ENCODE measurements at places on chromosomes 1 and 21.

DNA sequence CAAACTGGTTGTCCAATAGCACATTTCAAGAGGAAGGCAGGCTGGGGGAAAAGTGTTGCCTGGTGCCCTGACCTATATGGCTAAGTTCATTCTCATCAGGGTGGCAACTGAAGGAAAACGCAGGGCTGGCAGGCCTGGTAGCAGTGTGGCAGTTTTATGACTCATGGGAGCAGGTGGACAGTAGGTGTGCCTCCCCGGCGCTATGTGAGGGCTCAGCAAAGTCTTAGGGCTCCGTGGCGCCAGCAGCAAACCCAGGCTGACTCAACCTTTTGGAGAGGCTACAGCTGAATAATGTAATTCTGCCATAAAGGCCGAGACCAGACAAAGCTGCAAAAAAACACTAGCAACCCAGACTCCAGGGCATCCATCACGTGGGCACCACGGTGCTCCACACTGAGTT lies 23.6 kb downstream of the GADD45A start:
- no peak for DNase-seq

DNA sequence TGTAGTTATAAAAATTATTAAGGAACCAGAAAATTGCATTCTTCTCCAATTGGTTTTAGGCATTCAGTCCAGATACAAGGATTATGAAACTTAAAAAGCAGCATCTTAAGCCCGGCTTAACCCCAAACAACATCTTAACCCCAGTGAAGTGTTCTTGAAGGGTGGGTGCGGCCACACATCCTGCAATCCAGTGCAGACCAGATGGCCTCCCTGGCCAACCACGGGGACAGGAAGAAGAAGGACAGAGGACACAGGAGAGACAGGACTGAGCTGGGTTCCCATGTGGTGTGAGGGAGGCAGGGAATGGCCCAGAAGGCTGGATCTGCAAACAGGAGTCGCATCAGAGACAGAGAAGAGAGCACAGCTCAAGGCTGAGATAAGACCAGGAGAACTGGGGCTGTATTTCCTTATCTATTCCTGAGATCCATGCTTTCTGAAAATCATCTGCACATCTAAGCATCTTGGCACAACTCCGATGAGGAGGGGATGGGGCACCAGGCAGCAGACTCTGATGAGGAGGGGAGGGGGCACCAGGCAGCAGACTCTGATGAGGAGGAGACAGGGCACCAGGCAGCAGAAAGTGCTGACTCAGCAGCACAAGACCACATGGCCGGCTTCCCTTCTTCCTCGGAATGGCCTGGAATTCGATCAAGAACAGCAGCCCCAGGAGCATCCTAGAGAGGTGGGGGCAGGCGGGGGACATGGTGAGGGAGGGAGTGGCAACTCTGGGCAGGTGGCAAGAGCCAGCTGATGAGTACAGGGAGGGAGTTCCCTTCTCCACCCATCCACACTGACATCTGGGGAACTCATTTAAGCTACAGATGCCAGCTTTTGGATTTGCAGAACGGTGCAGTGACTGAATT lies 26.6 kb downstream of the ABCG1 start:
- DNase-seq, result no peak

GRCh38 chr21:32467291-32467690 lies 54.8 kb downstream of the EVA1C start:
- no peak for DNase-seq

DNA sequence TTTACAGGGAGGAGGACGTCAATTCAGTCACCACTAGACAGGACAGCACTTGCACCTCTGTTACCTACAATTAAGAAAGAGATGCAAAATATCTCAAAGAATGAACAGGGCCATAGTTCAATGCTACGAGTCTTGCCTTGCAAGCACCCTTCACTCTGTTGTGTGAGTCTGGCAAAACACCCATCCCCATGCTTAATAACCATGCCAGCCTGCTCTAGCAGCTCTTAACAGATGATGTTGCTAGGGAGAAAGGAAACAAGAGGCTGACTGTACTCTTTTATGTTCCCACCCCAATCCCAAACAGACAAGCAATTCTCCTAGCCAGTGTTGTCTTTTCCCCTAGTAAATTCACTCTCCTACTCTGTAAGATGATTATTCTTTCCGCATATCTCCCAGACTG lies 5.3 kb downstream of the CBR1 start:
- DNase-seq, result no peak

- peak; percentile 38 for DNase-seq
Measured at GRCh38 chr1:111738436-111739193, 580 bp downstream of the INKA2 start.

DNA sequence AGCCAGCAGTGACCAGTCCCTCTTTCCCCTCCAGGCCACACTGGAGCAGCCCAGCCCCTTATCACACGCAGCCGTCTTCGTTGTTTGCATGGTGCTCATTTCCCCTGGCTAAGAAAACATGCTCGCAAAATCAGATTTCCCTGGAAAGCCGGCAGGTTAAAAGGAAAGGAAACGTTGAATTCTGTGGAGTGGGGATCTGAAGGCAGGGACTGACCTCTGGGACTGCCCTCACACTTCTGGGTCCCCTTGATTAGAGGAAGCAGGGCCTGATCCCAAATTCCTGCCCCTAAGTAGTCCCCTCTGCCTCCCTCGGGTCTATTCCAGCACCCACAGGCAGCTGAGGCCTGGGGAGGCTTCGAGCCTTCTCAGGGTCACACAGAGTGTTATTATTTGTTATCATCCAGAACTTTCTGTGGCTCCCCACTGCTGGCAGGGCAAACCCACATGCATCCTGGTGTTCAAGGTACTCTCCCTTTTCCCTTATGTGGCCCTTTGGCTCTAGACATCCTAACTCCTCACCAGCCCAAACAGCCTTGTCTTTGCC lies 125.2 kb upstream of the ZBTB40 start:
- DNase-seq, result no peak

GRCh38 chr1:229031481-229032341 lies 239.2 kb upstream of the RAB4A start:
- no peak for DNase-seq

- DNase-seq, result no peak
Measured at GRCh38 chr1:17857996-17858395, 102.9 kb downstream of the ACTL8 start.

DNA sequence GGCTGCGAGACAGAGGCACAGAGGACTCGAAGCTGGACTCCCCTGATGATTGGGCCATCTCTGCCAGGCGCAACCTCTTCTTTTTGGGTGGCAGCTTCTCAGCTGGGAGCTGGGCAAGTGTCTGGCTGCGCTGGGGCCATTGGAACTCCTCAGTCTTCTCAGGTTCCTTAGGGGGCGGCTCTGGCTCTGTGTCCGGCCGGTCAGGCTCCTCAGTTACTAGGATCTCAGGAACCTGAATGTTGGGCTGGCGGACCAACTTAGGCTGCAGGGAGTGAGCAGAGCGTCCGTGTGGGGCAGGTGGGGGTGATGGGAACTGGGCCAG lies 97.5 kb upstream of the EDN2 start:
- no peak for DNase-seq

DNA sequence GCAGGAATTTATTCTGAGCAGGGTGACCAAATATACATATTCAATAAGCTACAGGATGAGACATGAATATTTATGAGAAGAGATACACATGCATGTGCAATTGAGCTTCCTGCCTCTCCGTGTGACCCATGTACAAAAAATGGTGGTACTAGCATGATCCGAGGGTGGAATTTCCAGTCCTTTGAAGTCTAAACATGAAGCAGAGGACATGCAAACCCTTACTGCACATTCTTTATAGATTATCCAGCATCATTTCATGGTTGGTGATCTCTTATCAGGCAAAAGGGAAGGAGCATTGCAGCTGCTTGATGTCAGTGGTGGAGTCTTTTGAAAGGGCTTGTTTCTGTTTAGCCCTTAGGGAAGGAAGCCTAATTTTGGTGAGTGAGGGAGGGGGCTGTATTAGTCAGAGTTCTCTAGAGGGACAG lies 448.6 kb downstream of the SETD4 start:
- no peak for DNase-seq

GRCh38 chr1:36115931-36116330 lies 9.1 kb downstream of the COL8A2 start:
- DNase-seq, result no peak

DNA sequence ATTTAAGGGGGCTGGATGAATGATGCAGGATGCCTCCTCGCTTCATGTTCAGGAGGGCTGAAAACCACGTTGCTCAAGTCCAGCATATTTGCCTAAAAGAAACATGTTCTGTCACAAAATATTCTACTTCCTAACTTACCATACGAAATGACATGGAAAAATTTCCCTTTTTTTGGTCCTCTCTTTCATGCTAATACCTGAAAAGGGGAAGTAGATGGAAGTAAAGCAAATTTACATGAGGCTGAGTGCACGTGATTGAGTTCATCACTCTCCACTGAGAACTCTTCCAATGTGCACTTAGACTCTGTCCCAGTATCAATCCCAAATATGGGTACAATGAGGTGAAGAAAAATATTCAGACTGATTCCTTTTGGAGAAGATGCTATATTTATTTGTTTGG lies 23.0 kb downstream of the XCL2 start:
- DNase-seq, result no peak

DNA sequence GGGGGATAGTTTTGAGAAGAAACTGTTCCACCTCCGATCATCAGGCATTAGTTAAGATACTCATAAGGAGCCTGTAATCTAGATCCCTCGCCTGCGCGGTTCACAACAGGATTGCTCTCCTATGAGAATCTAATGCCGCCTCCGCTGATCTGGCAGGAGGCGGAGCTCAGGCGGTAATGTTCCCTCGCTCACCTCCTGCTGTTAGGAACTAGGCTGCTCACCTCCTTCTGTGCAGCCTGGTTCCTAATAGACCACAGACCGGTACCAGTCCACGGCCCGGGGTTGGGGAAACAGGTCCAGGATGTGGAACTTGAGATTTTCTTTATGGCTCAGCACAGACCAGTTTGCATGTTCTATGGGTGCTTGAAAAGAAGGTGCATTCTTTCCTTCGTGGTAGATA lies 27.2 kb upstream of the FAM3B start:
- no peak for DNase-seq

DNA sequence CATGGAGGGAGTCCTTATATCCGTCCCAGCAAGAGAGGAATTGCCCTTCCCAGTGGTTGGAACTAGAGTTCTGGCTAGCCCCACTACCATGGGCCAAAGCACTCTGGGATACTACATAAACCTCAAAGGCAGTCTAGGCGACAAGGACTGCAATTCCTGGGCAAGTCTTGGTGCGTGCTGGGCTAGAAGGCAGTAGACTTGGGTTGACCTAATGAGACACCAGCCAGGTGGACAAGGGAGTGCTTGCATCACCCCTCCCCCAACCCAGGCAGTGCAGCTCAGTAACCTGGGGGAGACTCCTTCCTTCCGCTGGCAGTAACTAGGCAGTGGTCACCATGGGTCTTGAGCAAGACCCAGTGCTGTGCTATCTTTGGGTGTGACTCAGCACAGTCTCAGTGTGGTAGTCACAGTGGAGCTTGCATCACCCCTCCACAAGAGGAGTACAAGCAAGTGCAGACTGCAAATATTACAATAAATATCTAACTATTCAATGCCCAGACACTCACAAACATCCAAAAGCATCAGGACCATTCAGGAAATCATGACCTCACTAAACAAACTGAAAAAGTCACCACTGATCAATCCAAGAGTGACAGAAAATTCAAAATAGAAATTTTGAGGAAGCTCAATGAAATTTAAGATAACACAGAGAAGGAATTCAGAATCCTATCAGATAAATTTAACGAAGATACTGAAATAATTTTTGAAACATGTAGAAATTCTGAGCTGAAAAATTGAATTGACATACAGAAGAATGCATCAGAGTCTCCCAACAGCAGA lies 84.7 kb upstream of the LYPLAL1 start:
- DNase-seq, result no peak

DNA sequence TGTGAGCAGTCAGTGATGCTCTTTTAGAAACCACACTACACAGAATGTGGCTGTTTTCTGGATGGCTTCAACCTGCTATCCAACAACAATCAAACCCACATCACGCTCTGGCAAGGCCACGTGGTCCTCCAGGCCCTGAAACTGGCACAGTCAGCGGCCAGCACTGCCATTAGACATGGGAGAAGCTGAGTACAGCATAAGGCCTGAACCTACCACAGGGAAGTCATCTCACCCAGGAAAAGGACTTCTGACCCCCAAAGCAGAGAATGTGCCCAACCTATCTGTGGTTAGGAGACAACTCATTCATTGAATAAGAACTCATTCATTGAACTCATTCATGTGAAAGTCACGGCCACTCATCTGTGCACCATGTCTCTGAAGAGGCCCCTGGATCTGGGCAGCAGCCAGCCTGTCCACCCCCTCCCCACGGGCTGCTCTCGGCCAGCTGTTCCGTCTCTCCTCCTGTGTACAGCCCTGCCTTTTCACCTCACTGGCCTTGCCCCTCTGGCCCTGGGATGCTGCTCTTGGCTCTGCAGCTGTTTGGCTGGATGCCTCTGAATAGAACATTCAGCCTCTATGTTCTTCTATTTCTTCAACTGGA lies 41.1 kb downstream of the C1orf198 start:
- DNase-seq, result no peak

- DNase-seq, result peak; percentile 62
Measured at GRCh38 chr1:109482791-109483671, 674 bp upstream of the ATXN7L2 start.

Data from stimulated activated naive CD4-positive, alpha-beta T cell (primary cell).